NAMALWA (cell line): ENCODE measurements at places on chromosomes 5 and 9.

DNA sequence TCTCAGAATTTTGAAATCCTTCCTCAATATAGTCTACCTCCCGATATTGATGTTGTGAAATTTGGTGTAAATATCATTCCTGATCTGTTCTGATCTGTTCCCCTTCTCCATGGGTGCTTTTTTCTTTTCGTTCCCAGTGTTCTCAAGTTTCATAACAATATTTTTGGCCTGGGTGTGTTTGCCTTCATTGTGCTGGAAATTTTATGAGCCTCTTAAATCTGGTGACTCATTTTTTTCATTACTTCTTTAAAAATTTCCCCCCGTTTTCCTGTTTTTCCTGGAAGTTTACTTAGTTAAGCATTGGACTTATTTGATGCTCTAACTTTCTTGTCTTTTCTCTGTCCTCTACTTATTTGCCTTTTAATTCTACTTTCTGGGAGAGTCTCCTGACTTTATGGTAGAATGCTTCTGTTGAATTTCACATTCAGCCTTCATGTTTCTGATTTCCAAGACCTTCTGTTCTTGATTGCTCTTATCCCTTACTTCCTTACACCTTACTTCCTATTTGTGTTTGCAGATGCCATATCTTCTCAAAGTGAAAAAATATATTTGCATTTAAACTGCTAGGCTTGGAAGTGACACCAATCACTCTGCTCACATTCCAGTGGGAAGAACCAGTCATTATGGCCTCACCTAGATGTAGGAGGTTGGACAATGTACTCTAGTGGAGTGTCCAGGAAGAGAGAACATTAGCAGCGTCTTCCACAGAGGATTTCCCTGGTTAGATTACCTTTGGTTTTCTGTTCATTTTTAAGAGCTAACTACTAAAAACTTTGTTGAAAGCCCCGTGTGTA lies 441.9 kb downstream of the ARHGEF28 start:
- DNase-seq, result no peak

DNA sequence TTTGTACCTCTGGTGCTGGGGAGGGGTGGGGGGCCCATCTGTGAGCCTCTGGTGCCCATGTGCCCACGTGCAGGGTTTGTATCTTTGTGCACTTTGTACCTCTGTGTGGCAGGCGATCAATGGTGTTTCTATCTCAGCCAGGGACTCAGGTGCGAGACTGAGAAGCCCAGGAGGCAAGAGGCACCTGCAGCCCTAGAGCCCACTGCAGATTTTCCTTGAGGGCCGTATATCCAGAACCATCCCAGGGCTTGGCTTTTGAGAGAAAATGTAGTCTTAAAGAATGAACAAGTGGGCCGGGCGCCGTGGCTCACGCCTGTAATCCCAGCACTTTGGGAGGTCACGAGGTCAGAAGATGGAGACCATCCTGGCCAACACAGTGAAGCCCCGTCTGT lies 52.2 kb upstream of the KCNMB1 start:
- no peak for DNase-seq

DNA sequence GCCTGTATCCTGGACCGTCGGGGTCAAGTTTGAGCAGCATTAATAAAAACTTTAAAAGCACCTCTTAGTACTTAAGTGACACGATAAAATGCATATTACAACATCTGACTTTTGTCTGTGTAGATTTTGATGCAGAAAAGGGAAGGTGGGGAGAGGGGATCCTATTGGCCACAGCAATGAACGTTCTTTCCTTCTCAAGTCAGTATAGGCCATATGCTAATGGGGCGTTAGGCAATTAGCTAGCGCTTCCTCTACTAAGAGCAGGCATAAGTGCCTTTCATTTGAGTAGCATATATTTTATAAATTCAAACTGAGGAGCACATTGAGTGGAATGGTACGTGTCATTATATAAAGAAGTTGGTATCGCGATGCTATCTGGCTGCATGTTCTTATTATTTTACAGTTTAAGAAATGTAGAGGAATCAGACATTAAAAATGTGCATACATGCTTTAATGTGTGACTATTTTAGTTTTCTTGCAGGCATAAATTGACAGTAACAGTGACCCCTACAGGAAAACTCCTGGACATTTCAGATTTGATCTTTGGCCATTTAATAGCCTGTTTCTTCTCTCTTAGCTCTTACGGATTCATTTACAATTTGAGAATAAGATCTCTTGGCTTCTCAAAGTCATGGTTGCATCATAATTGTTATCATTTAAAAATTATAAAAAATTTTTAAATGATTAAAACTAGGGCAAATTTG lies 1.1 kb upstream of the GNA14 start:
- peak; percentile 10 for DNase-seq

DNA sequence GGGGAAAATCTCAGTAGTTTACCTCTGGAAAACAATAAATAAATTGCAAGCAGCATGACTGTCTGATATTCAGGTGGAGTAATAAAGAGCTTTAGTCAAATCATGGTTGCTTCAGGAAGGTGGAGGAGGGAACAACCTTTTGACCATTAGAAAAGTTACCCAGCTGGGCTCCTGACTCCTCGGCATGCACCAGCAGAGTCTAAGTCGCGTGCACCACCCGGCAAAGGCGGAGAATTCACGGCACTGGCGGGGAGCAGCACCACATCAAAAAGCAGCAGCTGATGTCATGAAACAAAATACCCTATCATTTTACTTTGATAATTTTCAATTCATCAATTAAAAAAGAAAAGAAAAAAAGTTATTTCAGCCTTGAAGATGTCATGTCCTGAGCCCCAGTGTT lies 34.6 kb downstream of the EBF1 start:
- no peak for DNase-seq

DNA sequence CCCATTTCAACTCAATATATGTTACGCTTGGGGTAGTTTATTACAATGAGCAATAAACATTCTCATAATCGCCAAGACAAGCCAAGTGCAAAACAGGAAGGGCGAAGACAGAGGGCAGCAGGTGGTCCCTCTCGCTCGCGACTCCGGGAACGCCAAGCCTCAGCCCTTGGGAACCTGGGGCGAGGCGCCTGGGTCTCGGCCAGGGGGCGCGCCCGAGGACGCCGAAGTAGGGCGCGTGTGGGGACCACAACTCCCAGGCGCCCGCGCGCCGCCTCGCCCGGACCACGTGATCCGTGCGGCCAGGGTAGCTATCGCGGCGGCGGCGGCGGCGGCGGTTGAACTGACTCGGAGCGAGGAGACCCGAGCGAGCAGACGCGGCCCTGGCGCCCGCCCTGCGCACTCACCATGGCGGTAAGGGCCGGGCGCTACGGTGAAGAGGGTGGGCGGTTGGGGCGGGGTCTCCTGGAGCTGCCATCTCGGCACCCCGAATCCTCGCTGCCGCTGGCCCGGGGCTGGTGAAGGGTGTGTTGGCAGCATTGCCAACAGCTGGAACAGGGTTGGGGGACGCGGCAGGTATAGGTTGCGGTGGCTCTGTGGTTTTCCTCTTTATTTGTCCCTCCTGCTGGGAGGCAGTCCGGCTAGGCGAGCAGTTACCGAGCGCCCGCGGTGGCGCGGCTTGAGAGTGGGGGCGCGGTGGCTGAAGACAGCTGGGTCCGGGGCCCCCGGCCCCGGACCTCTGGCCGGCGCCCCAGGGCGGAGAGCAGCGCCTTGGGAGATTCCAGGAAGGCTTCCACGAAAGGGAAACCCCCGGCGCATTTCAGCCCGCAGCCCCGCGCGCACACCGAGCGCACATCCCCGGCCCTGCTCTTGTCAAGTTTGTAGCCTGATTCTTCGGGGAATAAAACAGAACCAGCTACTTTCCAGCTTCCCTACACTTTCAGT lies at the start of gene SLC31A2:
TSS of gene SLC31A2 (plus strand) at position 338 of the 942 bp plus-strand sequence. CDS start at position 406, 68 bp downstream.
- DNase-seq, result peak; percentile 91

GRCh38 chr5:61589946-61590345 lies 257.9 kb downstream of the ZSWIM6 start:
- no peak for DNase-seq
